ENCODE measurements at places on chromosomes 3 and 15.

GRCh38 chr3:151556596-151556995 is 95.7 kb upstream of the IGSF10 start:
- no peak for DNase-seq

GRCh38 chr3:117442566-117442965 is 733.0 kb downstream of the TUSC7 start:
- no peak for DNase-seq

- DNase-seq = no peak
These were observed at the start of gene FES for GRCh38 chr15:90883976-90884718. Gene FES, plus strand, starts transcription at chr15:90884504. Its CDS starts 542 bp downstream, at chr15:90885046.

DNA sequence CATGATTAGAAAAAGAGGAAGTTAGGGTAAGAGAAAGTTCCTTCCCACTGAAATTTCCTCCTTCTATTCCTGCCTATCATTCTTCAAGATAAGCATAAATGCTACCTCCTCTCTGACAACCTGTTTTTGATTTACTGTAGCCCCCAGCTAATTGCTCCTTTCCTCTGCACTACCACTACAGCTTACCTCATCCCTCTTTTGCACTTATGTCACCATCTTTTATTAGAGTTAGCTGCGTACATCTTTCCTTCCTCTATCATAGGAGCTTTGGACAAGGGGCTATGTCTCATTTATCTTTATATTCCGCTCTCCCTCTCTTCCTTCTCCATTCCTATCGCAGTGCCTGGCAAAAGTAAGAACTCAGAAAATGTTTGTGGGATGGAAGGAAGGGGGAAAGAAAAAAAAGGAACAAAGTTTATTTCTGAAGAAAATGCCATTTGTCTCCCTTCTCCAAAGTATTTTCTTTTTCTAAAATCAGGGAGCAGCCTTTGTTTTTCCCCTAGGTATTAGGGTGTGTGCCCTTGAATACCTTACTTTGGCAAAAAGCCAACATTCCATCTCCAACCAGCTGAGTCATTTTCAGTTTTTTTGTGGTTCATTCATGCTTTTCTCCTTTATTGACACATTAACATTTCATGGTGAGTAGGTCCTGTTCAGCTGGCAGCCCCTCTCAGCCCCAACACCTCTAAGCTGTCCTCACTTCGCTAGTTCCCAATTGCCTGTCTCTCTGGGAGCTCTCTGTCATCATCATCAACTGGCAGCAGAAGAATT is 87.6 kb upstream of the SOX2 start:
- no peak for DNase-seq

- DNase-seq = no peak
These were observed 802 bp upstream of the CHRNB4 start for GRCh38 chr15:78641749-78642275.

All from stimulated activated CD8-positive, alpha-beta memory T cell treated with anti-CD3 and anti-CD28 coated beads, Interleukin-4, amount 100 ng/mL, for 4 hours (primary cell).